Choroid plexus epithelial cell (primary cell): ENCODE measurements at places on chromosomes 3 and 15.

DNA sequence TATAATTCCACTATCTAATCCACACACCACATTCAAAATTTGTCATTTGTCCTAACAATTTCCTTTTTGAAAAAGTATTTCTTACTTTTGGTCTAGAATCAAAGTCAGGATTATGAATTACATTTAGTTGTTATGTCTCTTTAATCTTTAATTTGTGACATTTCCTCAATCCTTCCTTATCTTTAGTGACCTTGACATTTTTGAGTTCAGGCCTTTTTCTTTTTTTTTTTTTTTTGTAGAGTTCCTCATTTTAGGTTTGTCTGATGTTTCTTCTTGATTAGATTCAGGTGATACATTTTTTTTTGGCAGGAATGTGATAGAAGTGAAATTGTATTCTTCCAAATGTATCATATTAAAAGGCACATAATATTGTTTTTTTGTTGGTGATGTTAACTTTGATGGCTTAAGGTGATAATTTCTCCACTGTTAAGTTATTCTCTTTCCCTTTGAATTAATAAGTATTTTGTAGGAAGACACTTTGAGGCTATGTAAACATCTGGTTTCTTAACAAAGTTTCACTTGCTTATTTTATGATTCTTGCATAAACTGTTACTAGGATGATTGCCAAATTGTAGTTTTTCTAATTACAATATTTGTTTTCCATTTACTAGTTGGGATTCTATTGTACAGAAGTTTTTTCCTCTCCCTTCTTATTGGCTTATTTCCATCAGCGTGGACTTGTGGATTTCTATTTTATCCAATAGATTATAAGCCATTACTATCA is 16.3 kb downstream of the SLC35G2 start:
- DNase-seq = no peak

DNA sequence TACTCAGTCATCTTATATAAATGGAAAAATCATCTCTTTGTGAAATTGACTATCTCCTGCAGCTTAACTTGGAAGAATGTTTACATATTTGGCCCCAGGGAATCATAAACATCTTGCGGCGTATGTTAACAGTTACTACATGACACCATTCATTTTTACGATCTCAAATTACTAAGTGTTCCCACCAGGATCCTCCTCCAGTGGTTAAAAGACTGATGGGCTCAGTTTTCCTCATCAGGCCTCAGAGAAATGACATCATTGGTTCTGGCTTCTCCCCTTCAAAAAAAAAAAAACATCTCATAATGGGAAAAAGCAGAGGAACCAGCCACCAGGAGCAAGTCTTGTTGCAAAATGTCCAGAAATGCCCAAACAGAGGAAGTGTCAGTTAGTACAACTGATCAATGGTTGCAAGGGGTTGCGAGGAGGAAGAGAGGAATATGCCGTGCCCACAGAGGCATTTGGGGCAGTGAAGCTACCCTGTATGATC is 70.5 kb upstream of the LIPC start:
- DNase-seq = peak; percentile 91

DNA sequence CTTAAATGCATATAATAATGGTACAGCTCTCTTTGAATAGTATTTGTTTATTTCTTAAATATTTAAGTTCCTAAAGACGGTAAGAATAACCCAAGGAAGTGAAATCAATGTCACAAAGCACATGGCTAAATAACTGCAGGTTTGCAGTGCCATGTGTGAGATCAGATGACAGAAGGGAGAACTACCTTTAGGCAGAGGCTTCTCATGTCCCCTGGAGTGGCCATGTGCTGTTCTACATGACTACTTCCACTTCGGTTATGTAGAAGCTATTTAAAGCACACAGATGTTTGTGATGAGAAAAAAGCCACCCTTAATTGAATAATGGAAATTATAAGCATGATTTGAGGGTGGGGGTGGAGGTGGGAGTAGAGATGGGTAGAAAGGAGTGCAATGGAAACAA is 109.1 kb downstream of the UBE3A start:
- DNase-seq = no peak

DNA sequence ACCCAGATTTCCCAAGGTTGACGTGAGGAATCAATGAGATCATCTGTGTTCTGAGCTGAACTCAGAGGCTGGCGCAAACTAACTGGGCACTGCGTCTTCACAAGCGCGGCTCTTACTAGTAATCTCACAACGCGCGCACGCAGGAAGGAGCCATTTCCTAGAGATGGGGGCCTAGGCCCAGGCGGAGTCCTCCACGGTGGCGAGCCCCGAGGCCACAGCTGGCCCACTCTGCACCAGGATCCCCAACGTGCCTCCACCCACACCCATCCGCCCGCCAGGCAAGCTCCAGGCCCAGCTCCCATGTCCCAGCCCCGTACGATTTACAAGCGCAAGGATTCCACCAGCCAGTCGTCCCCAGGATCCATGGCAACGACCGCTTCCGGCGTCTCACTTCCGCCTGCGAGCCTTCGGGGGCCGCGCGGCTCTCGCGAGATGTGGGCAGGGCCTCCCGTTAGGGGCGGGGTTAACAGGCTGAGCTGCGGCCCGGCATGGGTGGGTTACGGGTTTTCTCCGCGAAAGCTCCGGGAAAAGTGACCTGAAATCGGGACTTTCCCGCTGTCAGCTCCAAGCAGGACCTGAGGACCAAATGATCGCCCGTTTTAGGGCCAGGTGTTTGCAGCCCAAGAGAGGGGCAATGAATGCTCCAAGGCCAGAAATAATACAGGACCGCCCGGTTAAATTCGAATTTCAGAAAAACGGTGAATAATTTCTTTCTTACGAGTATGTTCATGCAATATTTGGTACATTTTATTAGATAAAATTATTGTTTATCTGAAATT is at the start of gene WDR73:
WDR73 (minus strand) TSS at position 374 of the 779 bp plus-strand sequence; CDS start at position 365, 9 bp downstream.
- DNase-seq = peak; percentile 95

- DNase-seq = peak; percentile 15
Observed at GRCh38 chr3:98188545-98188944, 22.0 kb downstream of the OR5H15 start.

GRCh38 chr3:177893331-177893730 is 642.9 kb upstream of the KCNMB2 start:
- no peak for DNase-seq
